Urinary bladder (tissue), 4 donors: ENCODE measurements at places on chromosomes 16 and 17. TPM values are rescaled to one million over a fixed set of nuclear protein-coding genes. Genes with fewer than 3 reads are reported as not detected.
A peak's percentile ranks its signal among the peaks of the same experiment; 100 is the strongest.

GRCh38 chr17:79630126-79630525 is 19.3 kb upstream of the RBFOX3 start:
- no peak for DNase-seq

DNA sequence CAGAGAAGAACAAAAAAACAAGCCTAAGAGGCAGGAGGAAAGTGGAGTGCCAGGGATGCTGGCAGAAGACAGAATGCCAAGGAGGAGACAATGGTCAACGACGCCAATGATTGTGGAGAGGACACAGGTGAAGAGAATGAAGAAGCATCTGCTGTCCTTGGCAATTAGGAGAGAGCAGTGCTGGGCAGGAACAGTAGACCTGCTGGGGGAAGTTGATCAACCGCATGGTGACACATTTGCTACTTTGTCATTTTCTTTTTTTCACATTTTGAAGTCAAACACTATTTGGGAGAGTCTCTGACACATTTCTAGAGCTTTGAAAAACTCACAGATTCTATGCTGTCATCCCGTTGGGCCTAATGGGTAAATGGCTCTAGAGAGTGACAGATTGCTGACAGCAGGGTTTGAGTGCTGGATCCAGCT is 1.1 kb upstream of the PIK3R6 start:
- DNase-seq = no peak

The ABCC3 gene
- total RNA-seq = 6.9 TPM

The SPNS2 gene
- 7.5 TPM for total RNA-seq

DNA sequence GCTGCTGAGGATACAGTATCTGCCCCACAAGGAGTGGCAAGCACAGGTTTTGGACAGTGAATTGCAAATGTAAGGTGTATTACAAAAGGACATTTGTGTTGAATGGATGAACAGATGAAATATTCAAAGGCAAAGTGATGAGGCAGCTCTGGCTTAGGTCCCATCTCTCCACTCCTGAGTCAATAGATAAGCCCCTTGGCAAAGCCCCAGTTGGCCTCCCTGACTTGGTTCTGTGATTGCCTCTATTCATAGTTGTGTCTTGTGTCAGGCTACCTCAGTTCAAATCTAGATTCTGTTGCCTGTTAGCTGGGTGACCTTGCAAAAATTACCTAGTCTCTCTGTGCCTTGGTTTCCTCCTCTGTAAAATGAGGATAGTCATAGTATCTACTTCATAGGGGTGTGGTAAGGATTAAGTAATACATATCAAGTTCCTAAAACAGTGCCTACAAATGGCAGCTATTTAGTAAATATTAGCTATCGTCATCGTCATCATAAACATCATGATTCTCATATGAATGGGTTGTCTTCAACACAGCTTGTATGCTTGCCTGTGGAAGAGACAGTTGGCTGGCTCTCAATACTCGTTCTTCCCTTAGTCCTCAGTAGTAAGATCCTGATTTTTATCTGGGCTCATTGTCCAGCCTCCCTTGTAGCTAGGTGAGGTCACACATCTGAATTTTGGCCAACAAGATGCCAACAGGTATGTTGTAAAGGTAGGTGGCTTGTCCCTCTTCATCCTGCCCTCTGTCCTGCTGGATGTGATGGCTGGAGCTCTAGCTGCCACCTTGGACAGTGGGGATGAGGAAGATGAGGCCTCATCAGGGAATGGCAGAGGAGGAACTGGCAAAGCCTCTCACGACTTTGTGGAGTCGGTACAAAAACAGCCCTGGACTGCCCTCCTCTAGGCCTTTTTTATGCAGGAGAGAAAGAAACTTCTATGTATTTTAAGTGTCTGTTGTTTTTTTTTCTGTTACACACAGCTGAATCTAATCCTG is 2.1 kb upstream of the MFAP4 start:
- no peak for DNase-seq

The HOXB1 gene
- not detected for total RNA-seq

- DNase-seq = no peak
Measured at GRCh38 chr16:14284371-14284770, 213.3 kb downstream of the MRTFB start.

GRCh38 chr17:41107941-41108450 is 2.8 kb downstream of the KRTAP4-9 start:
- DNase-seq = no peak

- DNase-seq = no peak
Measured at GRCh38 chr16:77299395-77299794, 100.2 kb downstream of the SYCE1L start.

The MTHFSD gene
- total RNA-seq = 20.7 TPM

The CCL16 gene
- total RNA-seq = 0.21 TPM

The EVPL gene
- 12.5 TPM for total RNA-seq

The SLC2A4 gene
- 11.6 TPM for total RNA-seq

- no peak for DNase-seq
Measured at GRCh38 chr16:87931504-87931903, 4.8 kb downstream of the CA5A start.

DNA sequence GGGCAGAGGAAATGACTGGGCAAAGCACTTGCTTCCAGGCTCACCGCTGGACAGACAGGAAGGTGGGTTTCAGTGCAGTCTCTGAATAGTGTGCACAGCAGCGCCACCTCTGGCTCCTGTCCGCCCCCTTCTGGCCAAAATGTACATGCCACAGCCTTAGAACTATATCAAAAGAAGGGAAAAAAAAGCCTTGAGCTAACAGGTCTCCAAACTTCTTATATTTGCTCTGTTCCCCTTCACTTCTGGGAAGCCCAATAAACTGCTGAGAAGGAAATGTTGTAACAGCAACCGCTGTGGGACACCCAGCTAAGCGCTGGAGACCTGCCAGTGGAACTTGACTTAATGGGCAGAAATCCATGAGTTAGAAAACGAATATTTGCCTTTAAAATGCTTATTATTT is 17.5 kb downstream of the COG7 start:
- no peak for DNase-seq

DNA sequence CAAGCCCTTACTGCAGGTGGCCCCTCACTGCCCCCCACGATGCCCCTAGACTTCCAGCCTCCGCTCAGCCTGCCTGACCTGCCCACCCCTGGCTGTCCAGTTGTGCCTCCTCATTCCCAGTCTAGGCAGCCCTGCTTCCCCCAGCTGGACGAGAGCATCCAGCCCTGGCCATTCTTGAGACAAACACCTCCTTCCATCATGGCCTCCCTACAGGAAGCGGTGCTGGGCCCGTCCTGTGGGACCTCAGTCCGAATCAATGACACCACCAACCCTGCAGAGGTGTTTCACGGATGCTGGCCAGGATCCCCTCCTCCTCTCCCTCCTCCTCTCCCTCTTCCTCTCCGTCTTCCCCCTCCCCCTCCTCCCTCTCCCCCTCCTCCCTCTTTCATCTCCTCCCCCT is 28.3 kb downstream of the CCDC40 start:
- DNase-seq = no peak

DNA sequence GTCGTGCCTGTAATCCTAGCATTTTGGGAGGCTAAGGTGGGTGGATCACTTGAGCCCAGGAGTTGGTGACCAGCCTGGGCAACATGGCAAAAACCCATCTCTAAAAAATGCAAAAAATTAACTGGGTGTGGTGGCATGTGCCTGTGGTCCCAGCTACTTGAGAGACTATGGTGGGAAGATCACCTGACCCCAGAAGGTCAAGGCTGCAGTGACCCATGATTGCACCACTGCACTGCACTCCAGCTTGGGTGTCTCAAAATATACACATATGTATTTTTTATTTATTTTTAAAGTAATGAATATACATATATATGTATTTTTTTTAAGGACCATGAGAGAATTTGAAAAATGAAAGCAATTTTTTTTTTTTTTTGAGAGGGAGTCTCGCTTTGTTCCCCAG is 5.1 kb upstream of the NUFIP2 start:
- DNase-seq = no peak

The IL17C gene
- total RNA-seq = not detected

- no peak for DNase-seq
Measured at GRCh38 chr16:30875871-30876801, 17.7 kb downstream of the BCL7C start.

GRCh38 chr17:1783834-1784611 is 22.2 kb downstream of the SERPINF1 start:
- DNase-seq = peak; percentile 51

- no peak for DNase-seq
Measured at GRCh38 chr17:63698886-63699637, 863 bp downstream of the LIMD2 start.

The CCDC144A gene
- total RNA-seq = 4.7 TPM

DNA sequence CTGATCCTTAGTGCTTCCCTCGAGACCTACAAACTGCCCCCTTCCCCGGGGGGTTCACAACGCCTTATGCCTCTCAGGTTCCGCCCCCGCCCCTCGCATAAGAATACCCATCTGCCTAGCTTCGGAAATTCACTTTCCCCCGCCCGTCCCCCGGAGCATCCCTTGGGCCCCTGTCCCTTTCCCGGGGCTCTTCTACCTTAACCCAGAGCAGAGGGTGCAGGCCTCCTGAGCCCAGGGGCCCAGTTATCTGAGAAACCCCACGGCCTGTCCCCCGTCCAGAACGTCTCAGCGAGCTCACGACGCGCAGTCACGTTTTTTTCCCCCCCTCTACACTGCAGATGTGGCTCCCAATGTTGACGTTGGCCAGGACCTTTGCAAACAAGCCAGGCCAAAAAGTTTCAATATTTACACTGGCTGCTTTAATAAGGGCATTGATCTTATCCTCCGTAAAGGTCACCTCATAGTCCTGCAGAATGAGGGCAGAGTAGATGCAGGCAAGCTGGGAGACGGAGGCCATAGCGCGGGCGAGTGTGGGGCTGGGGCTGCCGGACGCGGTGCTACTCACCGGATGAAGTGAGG is 1.4 kb upstream of the NBR1 start:
- DNase-seq = no peak

DNA sequence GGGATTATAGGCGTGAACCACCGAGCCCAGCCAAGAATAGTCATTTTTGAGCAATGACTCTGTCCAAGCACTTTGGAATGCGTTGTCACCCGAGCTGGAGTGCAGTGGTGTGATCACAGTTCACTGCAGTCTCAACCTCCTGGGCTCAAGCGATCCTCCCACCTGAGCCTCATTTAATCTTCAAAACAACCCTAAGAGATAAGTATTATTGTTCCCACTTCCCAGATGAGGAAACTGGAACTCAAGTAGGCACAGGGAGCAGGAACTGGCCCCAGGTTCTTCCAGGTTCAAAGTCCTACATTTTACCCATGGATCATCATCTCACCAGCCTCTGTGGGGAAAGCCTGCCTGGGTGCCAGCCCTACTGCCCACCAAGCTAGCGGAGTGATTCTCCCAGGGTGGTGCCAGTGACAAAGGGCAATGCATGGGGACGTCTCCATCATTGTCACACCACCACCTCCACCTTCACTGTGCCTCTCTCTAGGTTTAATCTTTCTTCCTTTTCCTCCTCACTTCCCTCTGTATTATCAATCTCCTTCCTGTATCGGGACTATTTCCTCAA is 11.3 kb upstream of the RNF157 start:
- DNase-seq = no peak

DNA sequence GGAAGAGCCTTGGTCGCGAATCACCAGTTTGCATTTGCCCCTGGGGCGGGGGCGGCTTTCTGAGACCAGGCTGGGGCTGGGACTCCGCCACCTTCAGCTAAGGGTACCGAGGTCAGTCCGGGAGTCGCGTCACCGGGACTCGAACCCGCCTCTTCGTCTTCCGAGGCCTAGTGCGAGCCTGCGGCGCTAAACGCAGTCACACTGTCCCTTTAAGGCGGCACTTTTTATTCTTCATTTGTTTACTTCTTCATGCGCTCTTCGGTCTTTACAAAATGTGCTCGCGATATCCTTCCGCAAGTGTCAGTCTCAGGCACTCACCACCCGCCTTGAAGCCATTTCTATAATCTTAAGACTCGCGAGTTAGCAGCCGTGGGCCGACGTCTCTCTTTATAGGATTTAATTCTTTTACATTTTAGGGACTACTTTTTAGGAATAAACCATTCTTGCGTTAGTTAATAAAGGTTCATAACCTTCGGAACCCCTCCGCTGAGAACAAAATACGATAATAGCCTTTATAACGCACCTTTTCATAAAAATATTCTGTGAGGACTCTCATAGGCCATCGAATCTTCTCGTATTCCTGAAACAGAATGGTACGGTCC is 593 bp upstream of the HEXIM1 start:
- no peak for DNase-seq

DNA sequence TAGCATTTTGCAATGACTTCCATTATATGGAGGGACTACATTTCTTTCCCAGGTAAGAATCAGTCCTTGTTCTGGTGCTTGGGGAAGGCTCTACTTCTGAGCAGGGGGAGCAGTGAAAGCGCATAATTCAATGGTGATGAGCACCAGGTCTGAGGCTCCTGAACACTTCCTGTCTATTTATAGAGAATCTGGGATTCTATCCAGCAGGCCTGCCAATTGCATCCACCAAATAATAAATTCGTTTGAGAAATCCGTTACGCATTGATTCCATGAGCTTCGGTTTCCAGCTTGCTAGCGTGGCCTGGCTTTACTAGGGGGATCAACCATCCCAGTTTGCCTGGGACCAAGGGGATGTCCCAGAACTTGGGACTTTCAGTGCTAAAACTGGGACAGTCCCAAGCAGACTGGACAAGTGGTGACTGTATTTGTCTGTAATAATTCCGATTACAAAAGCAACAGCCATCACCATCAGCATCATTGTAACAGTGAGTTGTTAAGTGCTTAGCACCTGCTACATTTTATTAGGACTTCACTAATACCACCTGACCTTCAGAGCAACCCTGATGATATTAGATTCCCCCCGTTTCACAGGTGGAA is 349.9 kb downstream of the MAF start:
- DNase-seq = no peak

DNA sequence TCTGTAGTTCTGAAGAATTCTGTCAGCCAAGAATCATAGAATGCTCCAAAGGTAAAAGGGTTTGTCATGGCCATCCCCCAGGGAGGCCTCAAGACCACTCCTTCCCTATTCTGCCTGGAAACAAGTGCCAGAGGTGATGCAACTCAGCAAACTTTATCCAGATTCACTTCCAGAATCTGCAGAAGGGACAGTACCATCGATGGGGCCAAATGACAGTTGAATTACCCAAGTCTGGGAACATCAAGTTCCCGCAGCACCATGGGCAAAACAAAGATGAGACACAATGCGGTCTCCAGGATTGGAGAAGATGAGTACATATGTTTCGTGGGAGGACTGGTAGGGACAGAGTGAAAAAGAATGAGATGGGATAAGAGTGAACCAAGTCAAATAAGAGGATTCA is 13.7 kb upstream of the TAT start:
- DNase-seq = no peak

- DNase-seq = no peak
Measured at GRCh38 chr16:54405478-54405877, 118.9 kb upstream of the IRX3 start.

DNA sequence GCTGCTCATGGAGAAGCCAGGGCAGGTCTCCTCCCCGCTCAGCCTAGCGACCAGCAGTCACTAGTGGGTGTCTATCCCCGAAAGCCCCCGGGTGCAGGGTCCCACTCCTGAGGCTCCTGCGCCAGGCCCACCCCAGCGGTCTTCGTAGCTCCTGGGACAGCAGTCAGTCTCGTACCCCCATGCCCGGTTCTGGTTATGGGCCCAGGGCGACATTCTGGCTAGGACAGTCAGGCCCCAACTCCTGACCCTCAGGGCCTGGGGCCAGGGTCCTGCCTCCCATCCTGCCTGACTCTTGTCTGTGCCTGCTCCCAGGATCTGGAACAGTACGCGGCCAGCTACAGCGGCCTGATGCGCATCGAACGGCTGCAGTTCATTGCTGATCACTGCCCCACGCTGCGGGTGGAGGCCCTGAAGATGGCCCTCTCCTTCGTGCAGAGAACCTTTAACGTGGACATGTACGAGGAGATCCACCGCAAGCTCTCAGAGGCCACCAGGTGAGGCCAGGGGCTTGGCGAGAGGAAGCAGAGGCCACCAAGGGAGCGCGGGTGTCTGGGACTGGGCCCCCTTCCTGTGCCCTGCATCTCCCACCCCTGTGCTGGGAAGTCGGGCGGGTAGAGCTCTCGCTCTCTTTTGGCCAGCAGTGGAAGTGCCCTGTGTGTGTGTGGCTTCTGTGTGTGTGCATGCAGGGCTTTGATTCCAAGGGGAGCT is 2.0 kb downstream of the GPS1 start:
- DNase-seq = no peak
